Stimulated activated CD4-positive, alpha-beta T cell treated with anti-CD3 and anti-CD28 coated beads, Interleukin-1b, Interleukin-23, amount 100 ng/mL, for 1 hour (primary cell): ENCODE measurements at places on chromosomes 5 and 9.

GRCh38 chr5:139910901-139911300, 115.3 kb downstream of the PSD2 start:
- no peak for DNase-seq

DNA sequence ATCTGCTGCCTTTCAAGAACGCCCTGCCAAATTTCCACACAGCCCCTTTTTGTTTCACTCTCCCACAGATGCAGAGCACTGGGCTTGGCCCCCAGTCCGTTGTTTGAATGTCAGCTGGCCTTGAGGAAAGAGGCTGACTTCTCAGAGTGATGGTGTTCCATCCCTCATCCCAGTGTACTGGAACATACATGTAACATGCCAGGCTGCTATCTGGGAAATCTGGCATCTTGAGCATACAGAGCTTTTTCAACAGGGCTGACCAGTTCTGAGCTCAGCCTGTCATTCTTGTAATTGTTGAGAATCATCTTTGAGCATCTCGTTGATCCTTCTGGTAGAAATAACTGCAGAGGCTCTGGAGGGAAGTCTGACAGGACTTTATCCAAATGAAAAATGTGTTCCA, 2.8 kb downstream of the GALNT10 start:
- DNase-seq, result no peak

DNA sequence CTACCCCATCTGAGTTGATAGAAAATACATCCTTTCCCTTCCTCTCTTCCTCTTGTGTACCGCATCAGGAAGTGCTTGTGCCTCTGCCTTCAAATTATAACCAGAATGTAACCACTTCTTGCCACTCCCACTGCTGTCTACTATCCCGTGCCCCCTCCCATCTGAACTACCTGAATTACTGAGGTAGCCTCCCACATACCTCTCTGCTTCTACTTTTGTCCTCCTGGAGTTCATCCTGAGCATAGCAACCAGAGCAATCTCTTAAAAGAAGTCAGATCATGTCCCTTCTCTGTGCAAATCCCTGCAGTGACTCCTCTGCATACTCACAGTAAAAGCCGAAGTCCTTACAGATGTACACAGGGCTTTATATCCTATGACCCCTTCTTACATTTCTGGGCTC, 23.0 kb downstream of the SV2C start:
- no peak for DNase-seq

GRCh38 chr9:117092582-117092981, 322.3 kb downstream of the ASTN2 start:
- DNase-seq, result no peak

- no peak for DNase-seq
These were observed 17.1 kb downstream of the CDC26 start for GRCh38 chr9:113258282-113258681.

GRCh38 chr9:134641173-134641989, at the start of gene COL5A1:
Gene COL5A1 (plus strand): TSS chr9:134641803. CDS start chr9:134642188, 385 bp downstream.
- no peak for DNase-seq

- DNase-seq, result no peak
These were observed 498.1 kb upstream of the TNC start for GRCh38 chr9:115615821-115616665.

GRCh38 chr5:136703706-136704105, 338.4 kb upstream of the TRPC7 start:
- no peak for DNase-seq
